ENCODE measurements at places on chromosomes 3 and 15.

DNA sequence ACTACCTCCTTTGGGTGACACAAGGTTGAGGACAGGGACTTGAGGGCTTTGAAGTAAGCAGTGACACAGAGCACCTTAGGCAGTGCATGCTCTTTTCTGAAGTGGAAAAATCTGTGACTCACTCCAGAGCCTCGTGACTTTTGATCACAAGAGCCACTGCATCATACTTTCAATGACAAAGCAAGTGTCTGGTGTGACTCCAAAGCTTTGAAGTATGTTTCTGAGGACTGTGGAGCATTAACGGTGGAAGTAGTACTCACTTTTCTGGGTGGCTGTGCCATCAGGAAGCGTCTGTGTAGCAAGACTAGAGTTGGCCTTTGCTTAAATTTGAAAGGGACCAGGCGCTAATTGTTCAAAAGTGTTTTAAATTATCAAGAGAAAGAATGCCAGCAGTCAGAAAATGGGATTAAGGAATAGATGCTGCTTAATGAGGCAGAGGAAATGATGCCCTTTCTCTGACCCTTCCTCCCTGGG lies 210.7 kb upstream of the TRIM42 start:
- no peaks in the 10 kb centered on the region for H3K27me3 ChIP-seq
- H3K27ac ChIP-seq, result no peak overlapping the region
- H3K4me1 ChIP-seq, result peaks cover 12% of the 10 kb centered on the region
- no peak overlapping the region for H3K4me3 ChIP-seq

- DNase-seq, result no peak
- no peak overlapping the region for H3K4me3 ChIP-seq
- H3K27me3 ChIP-seq, result no peaks in the 10 kb centered on the region
- H3K27ac ChIP-seq, result no peak overlapping the region
Measured at GRCh38 chr3:52521881-52522650, 11.6 kb downstream of the NT5DC2 start.

GRCh38 chr3:71103430-71103921 lies 480.1 kb downstream of the FOXP1 start:
- DNase-seq, result no peak
- H3K36me3 ChIP-seq, result no peaks in the 10 kb centered on the region
- H3K4me1 ChIP-seq, result peaks cover 100% of the 10 kb centered on the region
- no peaks in the 10 kb centered on the region for H3K27me3 ChIP-seq

DNA sequence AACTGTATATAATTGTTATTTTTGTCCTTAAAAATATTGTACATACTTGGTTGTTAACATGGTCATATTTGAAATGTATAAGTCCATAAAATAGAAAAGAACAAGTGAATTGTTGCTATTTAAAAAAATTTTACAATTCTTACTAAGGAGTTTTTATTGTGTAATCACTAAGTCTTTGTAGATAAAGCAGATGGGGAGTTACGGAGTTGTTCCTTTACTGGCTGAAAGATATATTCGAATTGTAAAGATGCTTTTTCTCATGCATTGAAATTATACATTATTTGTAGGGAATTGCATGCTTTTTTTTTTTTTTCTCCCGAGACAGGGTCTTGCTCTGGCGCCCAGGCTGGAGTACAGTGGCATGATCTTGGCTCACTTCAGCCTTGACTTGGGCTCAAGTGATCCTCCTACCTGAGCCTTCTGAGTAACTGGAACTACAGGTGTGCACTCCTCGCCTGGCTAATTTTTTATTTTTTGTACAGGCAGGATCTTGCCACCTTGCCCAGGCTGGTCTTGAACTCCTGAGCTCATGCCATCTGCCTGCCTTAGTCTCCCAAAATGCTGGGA lies 10.7 kb downstream of the NFKBIZ start:
- DNase-seq, result no peak
- H3K27me3 ChIP-seq, result no peaks in the 10 kb centered on the region
- H3K27ac ChIP-seq, result no peak overlapping the region
- no peak overlapping the region for H3K4me3 ChIP-seq

DNA sequence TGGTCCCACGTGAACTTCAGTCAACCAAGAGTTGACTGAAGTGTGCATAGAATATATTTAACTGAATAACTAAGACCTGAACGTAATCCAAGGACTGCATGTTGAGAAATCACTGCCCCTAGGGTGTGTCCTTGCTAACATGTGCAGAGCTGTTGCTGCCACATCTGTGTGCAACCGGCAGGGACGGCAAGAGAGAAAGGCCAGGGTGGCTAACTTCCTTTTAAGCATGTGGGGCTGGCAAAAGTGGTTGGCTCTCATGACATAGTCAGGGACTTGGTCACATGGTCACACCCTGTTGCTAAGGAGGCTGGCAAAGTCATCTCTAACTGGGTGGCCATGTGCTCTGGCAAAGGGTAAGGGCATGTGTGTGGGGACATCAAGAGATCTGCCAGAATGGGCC lies 52.4 kb downstream of the GASK1A start:
- H3K27me3 ChIP-seq, result no peaks in the 10 kb centered on the region
- no peak for DNase-seq
- no peak overlapping the region for H3K27ac ChIP-seq

GRCh38 chr15:50940506-50940905 lies 32.0 kb downstream of the AP4E1 start:
- H3K4me3 ChIP-seq, result no peak overlapping the region
- no peak for DNase-seq
- no peaks in the 10 kb centered on the region for H3K27me3 ChIP-seq
- no peak overlapping the region for H3K27ac ChIP-seq

DNA sequence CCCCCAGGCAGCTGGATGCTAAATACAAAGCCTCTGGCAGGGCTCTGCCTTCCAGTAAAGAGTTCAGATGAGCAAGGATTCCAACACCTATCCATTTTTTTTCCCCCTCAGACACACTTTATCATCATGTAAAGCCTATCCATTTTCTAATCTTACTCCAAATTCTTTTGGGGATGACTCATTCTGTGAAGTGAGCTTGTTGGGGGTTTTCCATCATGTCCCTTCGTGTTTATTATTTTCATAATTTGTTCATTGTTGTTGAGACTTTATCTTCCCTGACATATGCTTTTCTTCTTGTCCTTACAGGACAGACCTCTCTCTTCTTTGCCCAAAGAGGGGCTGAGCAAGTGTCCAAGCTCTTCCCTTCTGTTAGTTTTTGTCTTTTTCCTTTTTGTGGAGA lies 34.7 kb upstream of the SH3BP5 start:
- H3K4me3 ChIP-seq, result no peak overlapping the region
- H3K27ac ChIP-seq, result no peak overlapping the region
- H3K4me1 ChIP-seq, result peaks cover 5% of the 10 kb centered on the region
- no peaks in the 10 kb centered on the region for H3K27me3 ChIP-seq
- H3K36me3 ChIP-seq, result no peaks in the 10 kb centered on the region

DNA sequence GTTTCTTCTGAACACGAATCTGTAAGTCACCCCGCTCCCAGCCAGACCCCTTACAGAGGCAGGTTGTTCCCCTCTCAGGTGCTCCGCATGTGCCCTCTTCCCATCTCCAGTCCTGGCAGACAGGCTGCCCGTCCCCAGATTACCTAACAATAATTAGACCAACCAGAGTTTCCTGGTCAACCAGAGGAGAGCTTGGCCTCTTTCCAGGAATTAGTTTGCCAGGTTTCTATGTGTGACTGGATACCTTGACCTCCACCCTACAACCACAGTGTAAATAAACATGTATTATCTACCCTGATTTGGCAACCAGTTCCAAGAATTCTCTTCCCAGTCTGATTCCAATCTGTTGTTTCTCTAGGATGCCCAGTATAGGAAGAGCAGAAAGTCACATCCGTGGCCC lies 178.0 kb upstream of the UMPS start:
- no peaks in the 10 kb centered on the region for H3K27me3 ChIP-seq
- no peak for DNase-seq
- no peaks in the 10 kb centered on the region for H3K36me3 ChIP-seq
- H3K27ac ChIP-seq, result no peak overlapping the region

- DNase-seq, result no peak
- H3K4me3 ChIP-seq, result no peak overlapping the region
- H3K4me1 ChIP-seq, result peaks cover 16% of the 10 kb centered on the region
Measured at GRCh38 chr15:71612869-71613268, 197.5 kb upstream of the NR2E3 start.

GRCh38 chr15:79066391-79067071 lies 24.0 kb downstream of the RASGRF1 start:
- H3K4me1 ChIP-seq, result no peaks in the 10 kb centered on the region
- no peak for DNase-seq
- H3K27ac ChIP-seq, result no peak overlapping the region
- H3K4me3 ChIP-seq, result no peak overlapping the region
- no peaks in the 10 kb centered on the region for H3K36me3 ChIP-seq

DNA sequence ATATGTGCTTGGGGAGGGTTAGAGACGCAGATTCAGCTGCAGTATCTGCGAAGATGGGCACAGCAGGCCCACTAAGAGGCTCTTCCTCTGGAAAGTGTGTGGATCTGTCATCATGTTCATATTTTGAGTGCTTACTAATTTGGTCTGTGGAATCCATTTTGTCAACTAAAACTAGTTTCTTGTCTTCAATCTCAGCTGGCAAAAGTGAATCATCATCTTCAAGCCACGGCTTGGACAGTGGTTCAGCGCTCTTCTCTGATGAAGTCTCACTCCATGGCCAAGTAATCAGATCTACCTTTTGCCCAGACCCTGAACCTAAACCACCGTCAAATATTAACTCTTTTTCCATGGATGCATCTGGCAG lies 76.2 kb downstream of the IMPG2 start:
- DNase-seq, result no peak
- no peak overlapping the region for H3K4me3 ChIP-seq
- no peaks in the 10 kb centered on the region for H3K27me3 ChIP-seq
- no peak overlapping the region for H3K27ac ChIP-seq

DNA sequence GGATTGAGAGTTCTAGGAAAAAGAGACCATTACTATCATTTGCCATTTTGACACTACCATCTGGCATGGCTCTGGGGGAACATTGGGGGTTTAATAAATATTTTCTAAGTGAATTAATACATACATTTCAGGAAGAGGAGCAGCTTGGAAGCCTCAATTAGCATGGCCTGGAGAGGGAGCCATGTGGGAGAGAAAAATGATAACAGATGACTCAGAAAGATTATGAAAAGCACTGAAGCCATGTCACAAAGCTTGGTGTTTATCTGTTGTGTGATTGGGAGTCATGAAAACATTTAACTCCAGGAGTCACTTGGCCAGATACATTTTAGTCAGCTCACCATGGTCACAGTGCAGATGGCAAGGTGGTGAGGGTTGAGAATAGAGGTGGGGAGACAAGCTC lies 121.0 kb downstream of the SSR3 start:
- no peaks in the 10 kb centered on the region for H3K36me3 ChIP-seq
- H3K27me3 ChIP-seq, result no peaks in the 10 kb centered on the region
- no peak for DNase-seq
- H3K27ac ChIP-seq, result no peak overlapping the region
- H3K4me1 ChIP-seq, result peaks cover 19% of the 10 kb centered on the region
- no peak overlapping the region for H3K4me3 ChIP-seq

GRCh38 chr3:72004749-72005292 lies 219.9 kb upstream of the PROK2 start:
- no peaks in the 10 kb centered on the region for H3K27me3 ChIP-seq
- H3K4me3 ChIP-seq, result no peak overlapping the region
- no peak for DNase-seq
- no peaks in the 10 kb centered on the region for H3K4me1 ChIP-seq

DNA sequence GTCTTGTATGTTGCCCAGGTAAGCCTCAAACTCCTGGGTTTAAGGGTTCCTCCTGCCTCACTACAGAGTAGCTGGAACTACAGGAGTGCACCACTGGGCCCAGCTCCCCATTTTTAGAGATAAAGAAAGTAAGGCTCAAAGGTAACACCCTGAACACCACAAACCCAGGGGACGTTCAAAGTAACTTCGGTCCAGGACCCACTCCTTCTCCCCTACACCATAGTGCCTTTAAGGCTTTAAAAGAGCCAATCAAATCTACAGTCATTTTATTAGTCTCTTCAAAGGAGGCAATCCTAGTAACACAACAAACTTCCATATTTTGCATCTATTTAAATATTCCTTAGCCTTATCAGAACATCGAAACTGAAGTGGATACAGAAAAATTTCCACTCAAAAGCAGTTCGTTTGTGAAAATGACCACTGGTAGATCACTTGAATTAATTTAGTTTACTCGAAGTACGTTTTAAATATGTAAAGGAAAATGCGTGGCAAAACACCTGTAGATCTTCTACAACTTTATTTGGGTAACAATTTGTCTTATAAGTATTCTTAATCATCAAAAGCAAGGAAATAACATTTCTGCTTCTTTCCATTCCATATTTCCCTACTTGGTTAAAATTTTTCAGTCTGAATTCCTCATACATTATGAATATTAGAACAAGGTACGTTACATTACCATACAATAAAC lies 1.8 kb downstream of the STAG1 start:
- H3K36me3 ChIP-seq, result no peaks in the 10 kb centered on the region
- DNase-seq, result no peak
- peak overlapping the region; percentile 89 for H3K4me3 ChIP-seq
- H3K4me1 ChIP-seq, result peaks cover 63% of the 10 kb centered on the region

DNA sequence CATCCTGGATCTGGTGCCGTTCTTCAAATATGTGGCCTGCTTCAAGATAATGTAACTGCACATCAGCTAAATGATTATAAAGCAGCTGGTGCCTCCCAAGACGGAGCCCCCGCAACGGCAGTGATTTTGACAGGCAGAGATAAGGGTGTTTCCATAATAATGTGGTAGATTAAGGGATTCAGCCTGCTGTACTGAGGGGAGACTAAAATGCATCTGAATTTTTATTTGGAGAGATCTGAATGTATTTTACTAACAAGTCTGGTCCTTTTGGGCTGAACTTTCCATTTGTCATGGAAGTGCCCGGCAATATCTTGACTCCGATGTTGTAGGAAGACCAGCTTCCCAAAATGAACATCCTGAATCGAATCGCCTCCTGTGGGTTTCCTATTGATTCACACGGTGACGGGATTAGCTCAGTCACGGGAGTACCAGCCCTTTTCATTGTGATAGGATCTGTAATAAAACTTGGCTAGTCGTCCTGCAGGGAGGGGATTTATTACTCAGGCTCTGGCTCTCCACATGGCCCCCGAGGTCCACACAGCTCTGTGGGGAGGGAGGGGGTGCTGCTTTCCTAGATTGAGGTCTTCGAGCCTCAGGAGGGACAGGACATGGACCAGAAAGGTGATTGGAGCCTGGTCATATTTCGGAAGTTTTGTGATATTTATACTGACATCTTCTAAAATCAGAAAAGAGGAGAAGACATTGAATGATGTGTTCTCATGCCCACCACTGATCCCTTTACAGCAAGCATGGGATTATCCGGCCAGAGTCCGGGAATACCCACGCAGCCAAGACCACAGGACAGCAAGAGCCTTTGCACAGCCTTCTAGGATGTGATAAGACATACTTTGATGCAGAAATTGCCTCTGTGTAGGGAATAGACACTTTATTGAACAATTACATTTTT lies 2.5 kb upstream of the PCSK6 start:
- no peak overlapping the region for H3K4me3 ChIP-seq
- H3K4me1 ChIP-seq, result peaks cover 15% of the 10 kb centered on the region
- H3K27me3 ChIP-seq, result peaks cover 63% of the 10 kb centered on the region
- peak; percentile 70 for DNase-seq

DNA sequence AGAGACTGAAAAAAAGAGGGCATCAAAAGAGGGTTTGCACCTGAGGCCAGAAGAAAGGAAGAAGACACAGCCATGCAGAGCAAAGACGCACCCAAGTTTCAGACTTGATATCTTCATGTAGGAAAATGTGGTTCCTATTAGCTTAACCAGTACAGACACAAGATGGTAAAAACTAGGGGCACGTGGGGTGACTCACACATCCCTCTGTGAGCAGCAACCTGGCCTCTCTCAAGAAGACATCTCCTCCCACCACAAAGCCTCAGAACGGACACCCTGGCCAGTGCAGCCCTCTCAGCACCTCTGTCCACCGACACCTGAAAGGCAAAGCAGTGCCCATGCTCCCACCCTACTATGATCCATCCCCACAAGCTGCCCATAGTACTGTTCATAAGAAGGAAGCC lies 33.3 kb downstream of the GLB1 start:
- H3K27me3 ChIP-seq, result no peaks in the 10 kb centered on the region
- H3K4me3 ChIP-seq, result no peak overlapping the region
- peaks cover 52% of the 10 kb centered on the region for H3K36me3 ChIP-seq
- no peaks in the 10 kb centered on the region for H3K4me1 ChIP-seq
- no peak overlapping the region for H3K27ac ChIP-seq
- no peak for DNase-seq

All from esophagus muscularis mucosa (tissue), 4 donors.